ENCODE measurements at places on chromosomes 6 and 20.

- no peak for DNase-seq
Measured at GRCh38 chr20:63362436-63363009, 1.4 kb upstream of the CHRNA4 start.

DNA sequence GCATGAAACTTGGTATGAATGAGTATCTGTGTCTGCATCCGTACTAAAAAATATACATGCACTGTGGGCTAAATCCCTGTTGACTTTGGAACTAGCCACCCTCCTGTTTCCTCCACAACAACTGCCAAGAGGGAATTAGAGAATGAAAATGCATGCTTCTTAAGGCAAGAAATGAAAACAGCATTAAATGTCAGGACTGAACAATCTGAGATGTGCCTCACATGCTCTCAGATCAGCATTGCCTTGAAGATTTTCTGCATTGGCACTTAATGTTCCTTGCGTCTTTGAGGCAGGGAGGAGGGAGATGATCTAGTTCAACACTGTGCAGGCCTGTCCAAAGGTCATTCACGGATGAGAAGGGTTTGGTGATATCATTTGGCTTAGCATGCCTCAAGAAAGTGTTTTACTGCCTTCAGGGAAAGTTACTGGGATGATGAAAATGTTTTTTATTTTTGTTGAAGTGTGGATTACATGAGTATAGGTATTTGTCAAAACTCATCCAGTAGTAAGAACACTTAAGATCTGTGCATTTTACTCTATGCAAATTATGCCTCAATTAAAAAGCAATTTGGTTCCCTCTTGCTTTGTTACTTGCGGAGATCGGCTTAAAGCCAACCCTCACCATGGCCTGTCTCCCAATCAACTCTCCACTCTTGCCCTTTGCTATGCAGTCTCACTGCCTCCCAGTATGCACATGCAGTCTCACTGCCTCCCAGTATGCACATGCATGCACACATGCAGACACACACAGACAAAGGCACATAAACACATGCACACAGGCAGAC lies 47.5 kb upstream of the RIN2 start:
- DNase-seq, result no peak

DNA sequence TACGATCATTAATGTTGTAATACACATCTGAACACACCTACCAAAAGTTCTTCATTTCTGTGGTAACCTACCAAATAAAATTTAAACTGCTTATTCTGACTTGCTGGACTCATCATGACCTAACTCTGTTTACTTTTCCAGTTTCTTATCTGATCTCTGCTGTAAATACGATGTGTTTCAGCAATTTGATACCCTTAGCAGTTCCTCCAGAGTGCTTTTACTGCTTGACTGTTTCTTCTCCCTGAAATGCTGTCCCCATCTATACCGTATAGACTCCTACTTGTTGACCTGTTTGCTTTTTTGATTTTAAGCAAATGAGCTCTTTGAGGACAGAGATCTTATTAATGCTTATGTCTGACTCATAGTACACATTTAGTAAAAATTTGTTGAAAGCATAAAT lies 119.5 kb downstream of the SCAF8 start:
- no peak for DNase-seq

DNA sequence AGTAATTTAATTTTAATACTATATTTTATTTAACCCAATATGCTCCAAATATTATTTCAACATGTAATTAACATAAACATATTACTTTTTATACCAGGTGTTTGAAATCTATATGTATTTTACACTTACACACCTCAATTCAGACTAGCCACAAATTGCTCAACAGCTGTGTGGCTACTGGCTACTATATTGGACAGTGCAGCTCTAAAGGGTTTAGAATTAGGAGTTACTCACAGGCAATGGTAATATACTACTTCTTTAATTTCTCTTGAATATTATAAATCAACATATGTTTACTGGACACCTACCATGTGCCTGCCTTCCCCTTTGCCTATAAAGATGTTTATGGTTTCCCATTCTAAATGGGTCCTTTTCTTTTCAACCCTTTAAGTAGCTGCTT lies 2.3 kb downstream of the MTRF1L start:
- no peak for DNase-seq

DNA sequence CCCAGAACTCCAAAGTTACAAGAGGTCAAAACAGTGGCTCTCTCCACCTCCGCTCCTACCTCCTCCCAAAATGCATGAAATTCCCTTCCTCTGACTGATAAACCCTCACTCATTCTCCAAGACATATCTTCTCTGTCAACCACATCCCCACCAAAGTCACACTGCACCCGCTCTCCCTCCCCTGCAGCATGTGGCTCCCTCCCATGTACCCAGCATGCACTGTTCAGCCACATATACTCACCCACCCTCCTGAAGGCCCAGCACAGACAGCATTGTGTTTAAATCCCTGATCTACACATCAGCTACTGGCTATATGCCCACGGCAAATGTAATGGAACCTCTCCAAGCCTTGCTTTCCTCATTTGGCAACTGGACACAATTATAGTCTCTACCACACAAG lies 5.5 kb upstream of the POU5F1 start:
- no peak for DNase-seq

- no peak for DNase-seq
Measured at GRCh38 chr6:163355426-163355991, 59.0 kb upstream of the QKI start.

DNA sequence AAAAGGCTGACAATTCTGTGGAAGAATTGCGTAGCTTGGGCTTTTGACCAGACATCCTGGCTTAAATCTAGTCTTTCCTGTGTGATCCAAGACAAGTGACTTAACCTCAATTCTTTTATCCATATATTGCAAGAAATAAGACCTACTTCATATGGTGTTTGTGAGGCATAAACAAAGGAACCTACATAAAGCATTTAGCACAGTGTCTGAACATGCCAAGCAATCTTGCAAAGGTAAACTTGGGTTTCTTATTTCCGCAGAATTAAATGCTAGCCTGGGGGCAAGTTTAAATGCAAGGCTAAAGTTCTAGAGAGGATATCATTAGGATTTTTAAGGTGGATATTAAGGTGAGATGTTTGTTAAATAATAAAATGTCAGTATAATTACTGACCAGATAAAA lies 47.9 kb downstream of the HDDC2 start:
- DNase-seq, result no peak

DNA sequence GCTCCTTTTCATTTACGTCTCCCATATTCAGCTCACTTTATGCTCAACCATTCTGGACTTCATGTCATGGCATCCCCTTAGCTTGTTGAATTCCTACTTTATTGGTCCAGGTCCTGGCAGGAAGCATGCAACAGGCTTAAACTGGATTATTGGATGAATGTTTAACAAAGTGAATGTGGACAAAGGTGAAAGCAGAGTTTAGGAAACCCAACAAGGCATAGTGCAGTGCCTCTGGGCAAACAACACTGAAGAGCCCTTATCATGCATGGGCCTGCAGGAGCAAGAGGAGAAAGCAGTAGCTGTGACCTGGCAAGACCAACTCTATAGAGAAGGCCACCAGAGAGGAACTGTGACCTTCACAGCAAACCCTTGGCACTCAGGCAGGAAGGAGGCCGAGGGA lies 5.3 kb upstream of the ANKRD66 start:
- no peak for DNase-seq

- no peak for DNase-seq
Measured at GRCh38 chr6:70507161-70507560, 59.6 kb upstream of the SDHAF4 start.

DNA sequence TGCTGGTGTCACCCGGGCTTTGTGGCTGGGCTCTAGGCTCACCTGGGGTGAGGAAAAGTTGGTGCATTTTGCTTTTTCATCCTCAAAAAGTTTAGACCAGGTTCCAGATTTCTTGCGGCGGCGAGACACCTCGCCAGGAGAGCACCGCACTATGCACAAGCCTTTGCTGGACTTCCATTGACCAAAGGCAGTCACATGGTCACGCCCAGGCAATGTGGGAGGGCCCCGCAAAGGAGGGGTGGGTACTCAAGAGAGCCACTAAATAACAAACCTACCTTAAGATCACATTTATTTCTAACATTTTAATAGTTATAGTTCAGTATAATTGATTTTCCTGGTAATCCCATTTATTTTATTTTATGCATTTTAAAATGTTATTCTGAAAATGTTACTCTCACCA lies 3.0 kb upstream of the KIF16B start:
- DNase-seq, result no peak

- no peak for DNase-seq
Measured at GRCh38 chr6:170452767-170453545, 100.2 kb downstream of the PSMB1 start.

DNA sequence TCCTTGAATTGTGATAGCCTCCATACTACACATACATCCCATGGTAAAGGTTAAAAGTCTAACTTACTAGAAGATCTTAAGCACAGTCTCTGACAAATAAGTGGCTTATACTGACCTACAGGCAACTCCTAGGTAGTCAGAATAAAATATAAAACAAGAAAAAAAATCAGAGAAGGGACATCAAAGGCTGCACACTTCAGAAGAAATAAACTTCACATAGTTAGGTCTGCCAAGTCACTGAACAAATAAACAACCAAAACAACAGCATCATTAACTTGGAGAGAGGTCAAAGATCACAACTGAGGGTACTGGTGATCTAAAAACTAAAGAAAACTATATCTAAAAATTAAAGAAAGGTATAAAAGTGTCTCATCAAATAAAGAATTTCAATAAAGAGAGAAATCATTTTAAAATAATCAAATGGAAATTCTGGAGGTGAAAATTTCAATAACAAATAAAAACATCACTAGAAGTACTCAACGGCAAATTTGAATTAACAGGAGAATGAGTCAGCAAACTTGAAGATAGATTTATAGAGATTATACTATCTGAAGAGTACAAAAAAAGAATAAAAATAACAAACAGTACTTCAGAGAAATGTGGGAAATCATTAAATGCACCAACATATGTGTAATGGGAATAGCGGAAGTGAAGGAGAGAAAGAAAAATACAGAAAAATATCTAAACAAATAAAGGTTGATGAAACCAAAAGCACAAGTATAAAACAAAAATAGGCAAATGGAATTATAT lies 88.0 kb upstream of the UST start:
- DNase-seq, result no peak

GRCh38 chr6:144127097-144127496 lies 23.2 kb upstream of the STX11 start:
- no peak for DNase-seq

- no peak for DNase-seq
Measured at GRCh38 chr6:136566851-136567250, 16.6 kb upstream of the MAP7 start.

DNA sequence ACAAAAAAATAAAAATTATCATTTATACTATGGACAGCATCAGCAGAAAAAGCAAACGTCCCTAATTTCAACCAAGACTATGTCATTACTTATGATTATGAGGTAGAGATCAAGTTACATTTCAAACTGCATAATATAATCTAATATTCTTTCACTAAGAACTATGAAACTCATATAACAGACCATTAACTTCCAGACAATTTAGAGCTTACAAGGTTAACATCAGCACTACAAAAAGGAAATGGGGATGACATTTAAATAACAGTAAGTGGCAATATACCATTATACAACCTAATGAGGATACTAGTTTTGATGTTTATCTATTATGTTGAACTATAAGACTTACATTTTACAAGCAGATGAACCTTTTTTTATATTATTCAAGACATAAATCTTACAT lies 261.0 kb upstream of the THEMIS start:
- DNase-seq, result no peak

DNA sequence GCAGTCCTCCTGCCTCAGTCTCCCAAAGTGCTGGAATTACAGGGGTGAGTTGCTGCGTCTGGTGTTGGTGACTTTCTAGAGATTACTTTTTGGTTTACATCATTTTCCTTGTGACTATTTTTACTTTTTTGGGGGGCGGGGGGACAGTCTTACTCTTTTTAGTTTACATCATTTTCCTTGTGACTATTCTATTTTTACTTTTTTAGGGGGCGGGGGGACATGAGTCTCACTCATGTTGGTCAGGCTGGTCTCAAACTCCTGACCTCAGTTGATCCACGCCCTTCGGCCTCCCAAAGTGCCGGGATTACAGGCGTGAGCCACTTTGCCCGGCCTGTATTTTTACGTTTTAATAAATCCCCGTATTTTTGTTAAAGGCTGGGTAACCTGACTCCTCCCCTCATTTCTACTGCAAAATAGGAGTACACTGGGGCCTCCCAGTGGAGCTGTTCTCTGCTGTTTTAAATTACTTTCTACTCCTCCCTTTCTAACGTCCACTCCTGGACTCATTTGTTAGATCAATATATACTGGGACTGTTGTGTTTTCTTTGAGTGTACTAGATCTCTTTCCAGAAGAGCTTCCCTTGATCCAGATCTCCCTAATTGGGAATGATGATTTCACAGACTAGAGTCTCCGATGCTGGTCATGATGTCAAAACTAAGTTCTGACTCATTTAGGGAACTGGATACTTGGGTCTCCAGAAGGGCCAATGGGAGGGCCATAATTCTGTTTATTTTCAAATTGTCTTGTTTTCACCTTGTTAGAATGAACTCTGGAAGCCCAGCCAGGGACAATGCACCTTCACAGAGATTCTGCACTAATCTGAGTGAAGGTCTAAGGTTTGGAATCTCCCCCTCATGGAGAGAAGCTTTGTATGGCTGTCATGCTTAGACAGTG lies 9.2 kb downstream of the HSPA1B start:
- no peak for DNase-seq

GRCh38 chr20:843912-844311 lies 10.4 kb downstream of the FAM110A start:
- DNase-seq, result no peak

GRCh38 chr6:131936156-131936555 lies 15.0 kb downstream of the CCN2 start:
- no peak for DNase-seq

DNA sequence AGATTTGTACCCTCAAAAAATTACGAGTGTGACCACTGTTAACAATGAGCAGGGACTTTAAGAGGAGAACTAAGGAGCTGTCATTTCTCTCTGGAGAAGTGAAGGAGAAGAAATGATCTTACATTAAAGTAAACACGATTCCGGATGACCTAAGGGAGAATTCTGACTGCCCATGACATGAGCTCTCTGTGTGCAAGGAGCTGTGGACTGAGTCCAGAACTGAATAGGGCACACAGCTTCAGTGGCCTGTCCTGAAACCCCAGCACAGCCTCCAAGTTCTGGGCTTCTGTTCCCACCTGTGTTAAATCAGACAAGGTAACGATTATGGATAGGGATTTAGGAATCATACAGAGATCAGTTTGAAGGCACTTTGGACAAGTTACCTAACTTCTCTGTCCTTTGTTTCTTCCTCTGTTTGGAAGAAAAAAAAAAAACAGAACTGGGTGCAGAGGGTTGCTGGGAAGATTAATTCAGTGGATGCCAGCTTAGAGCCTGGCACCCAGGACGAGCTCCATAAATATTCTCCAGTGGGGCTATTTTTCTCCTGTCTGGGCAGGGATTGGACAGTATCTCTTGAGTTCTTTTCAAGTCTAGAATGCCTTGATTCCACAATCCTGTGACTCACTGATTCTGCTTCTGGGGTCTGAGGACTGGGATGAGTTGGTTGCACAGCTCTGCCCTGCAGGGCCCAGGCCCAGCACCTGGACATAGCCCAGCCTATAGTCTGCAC lies 65.7 kb downstream of the MRPL14 start:
- DNase-seq, result no peak

DNA sequence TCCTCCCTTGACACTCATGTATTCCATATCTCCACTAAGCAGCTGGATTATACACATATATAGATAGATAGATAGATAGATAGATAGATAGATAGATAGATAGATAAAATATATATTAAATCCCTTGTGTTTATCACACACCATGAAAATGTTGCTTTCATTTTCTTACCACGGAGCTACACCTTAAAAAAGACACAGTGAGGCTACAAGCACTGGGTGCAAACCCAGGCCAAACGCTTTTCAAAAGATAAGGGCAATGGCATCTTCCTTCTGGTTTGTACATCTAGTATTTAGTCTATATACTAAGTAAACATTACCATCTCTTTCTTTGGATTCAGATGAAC lies 377.1 kb downstream of the ESR1 start:
- DNase-seq, result no peak
